Activated T-helper 1 cell treated with anti-CD3 and anti-CD28 coated beads, Interleukin-2, amount 50 U/mL, for 16 hours (primary cell): ENCODE measurements at places on chromosomes 3 and 15.

GRCh38 chr15:47300596-47300995 lies 416.7 kb upstream of the SEMA6D start:
- DNase-seq, result no peak

DNA sequence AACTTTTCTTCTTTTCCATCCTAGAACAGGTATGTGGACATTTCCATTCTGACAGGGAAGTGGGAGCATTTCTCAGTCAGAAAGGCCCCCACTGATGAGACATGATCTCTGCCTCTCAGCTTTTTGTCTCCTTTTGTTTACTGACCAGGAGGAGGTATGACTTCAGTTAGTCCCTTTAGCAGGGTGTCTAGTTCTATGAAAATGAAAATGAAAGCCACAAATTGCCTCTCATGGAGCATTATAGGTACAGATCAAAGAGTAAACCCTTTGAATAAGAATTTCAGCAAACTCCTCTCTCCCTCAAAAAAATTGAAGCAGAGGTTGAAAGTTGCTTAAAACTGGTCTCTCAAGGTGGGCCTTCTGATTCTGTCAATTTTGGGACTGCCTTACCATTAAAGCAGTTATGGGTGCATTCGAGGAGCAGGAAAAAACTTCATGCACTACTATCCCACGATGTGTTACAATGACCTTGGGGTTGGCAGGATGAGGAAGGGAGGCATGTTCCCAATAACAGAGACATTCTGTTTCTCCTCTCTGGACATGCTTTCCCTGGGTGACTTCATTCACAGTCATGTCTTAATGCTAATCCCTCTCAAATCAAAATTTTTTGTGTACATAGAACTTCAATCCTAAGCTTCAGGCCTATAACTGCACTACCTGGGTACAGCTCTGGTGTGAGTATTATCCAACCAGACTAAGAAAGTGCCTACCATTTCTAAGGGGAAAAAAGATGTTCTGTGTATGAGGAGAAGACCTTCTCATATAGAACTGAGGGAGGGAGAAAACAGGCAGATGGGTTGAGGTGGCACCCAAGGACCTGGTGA lies 50.6 kb upstream of the TBC1D23 start:
- DNase-seq, result no peak

GRCh38 chr3:14373753-14374376 lies 28.5 kb upstream of the SLC6A6 start:
- DNase-seq, result no peak

GRCh38 chr3:23383875-23384274 lies 180.7 kb downstream of the UBE2E2 start:
- DNase-seq, result no peak

DNA sequence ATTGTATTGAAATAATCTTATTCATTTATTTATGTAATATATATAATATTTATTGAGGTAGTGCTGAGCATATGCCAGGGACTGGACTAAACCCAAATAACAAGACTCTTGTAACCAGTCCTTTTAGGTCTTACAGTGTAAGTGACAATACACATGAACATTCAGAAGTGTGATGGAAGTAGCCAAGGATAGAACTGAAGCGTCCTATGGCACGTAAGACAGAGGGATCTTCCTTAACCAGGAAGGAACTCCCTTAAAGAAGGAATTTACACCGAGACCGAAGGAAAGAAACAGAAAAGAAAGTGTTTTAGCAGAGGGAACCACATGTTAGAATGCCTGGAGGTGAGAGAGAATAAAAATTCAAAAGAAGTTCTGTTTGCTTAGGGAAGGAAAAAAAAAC lies 23.6 kb upstream of the CLDN1 start:
- DNase-seq, result no peak

GRCh38 chr3:10462641-10463532 lies 42.5 kb downstream of the ATP2B2 start:
- no peak for DNase-seq

- no peak for DNase-seq
Observed at GRCh38 chr15:29272219-29272618, 2.6 kb upstream of the NSMCE3 start.

DNA sequence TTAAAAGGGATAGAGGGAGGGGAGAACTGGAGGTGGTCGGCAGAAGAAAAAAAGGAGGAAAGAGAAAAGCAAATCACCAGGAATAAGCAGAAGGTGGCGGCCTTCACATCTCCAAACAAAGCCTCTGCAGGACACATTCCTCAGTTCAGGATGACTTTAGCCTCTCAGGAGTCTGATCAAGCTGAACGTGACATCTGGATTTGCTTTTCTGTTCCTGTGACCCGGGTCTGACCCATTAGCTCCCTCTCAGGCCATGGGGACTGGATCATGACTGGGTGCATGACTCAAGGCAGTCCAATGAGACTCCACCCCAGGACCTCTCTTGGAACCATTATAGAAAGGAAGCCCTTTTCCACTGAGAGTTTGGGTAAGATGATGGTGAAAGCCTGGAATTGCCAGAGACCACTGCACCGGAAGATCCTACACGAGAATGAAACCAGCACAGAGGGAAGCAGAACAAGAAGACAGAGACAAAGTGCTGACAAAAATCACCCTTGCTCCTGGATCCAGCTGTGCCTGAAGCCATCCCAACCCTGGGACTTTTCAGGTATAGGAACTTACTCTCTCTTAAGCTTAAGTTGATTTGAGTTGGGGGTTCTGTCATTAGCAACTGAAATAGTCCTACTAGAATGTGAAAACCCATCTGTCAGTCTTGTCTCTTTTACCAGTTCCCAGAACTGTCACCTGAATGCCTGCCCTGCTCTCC lies 45.4 kb upstream of the RAD18 start:
- no peak for DNase-seq

GRCh38 chr3:22713936-22714335 lies 489.2 kb upstream of the UBE2E2 start:
- no peak for DNase-seq

DNA sequence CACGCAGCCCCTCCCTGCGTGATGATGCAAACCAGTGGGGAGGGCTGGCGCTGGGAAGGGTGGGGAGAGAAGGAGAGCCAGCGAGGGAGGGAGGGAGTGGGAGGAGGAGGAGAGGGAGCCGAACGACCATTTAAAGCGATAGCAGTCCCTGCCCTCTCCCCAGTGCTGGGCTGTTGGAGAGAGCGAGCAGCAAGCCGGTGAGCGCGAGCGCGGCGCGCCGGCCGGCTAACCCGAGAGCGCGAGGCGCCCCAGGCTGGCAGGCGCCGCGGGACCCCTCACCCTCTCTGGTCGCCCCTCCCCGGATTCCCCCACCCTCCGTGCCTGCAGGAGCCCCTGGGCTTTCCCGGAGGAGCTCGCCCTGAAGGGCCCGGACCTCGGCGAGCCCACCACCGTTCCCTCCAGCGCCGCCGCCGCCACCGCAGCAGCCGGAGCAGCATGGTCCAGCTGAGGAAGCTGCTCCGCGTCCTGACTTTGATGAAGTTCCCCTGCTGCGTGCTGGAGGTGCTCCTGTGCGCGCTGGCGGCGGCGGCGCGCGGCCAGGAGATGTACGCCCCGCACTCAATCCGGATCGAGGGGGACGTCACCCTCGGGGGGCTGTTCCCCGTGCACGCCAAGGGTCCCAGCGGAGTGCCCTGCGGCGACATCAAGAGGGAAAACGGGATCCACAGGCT lies at the start of gene GRM7:
TSS of gene GRM7 (plus strand) at position 162 of the 671 bp plus-strand sequence.
- no peak for DNase-seq

GRCh38 chr3:42557854-42558253 lies 23.9 kb downstream of the SEC22C start:
- no peak for DNase-seq

GRCh38 chr3:187291001-187291511 lies 481 bp downstream of the MASP1 start:
- DNase-seq, result no peak

GRCh38 chr15:96887730-96888129 lies 557.2 kb downstream of the NR2F2 start:
- DNase-seq, result no peak

DNA sequence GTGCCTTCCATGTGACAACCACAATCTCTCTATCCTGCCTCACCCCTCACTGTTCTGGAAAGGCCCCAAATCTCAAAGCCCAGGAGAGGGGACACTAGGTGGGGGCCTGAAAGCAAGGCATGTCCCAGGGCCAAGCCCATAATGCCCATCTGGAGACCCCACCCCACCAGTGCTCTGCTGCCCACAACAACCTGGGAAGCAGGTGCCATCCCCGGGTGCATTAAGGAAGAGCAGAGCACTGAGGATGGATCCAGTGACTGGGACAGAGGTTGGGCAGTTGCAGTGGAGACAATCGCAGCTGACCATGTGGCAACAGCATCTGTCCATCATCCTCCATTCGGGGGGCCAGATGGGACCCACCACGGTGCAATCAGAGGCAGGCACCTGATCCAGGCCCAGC lies 106.2 kb upstream of the PRR20G start:
- no peak for DNase-seq

DNA sequence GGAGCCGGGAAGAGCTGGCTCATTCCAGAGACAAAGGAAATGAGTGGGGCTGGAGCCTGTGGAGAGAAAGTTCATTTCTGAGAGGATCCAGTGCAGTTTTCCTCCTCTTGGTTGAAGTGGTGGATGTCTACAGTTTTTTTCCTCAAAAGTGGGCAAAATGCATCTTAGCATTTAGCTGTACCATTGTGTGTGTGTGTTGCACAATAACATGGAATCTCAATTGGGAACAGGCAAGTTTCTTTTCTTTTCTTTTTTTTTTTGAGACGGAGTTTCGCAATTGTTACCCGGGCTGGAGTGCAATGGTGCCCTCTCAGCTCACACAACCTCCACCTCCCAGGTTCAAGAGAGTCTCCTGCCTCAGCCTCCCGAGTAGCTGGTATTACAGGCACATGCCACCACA lies 101.5 kb upstream of the UBE2E1 start:
- DNase-seq, result no peak

GRCh38 chr3:54600441-54601204 lies 327.2 kb downstream of the LRTM1 start:
- no peak for DNase-seq

DNA sequence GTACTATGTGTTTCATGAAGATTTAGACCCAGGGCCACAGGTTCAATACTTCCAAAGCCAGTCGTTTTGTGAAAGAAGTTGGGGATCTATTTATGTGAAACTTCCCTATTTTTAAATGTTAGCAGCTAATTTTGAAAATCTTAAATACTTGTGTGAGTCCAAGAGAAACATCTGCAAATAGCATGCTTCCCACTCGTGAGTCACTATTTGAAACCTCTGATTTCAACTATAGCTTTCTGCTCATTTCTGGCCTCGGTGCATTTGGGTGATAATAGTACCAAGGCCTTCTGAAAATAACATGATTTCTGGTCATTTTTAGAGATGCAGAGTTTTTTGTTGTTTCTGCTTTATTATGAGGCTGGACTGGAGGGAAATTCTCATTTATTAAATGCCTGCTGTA lies 110.0 kb downstream of the OPA1 start:
- DNase-seq, result no peak

- DNase-seq, result no peak
Observed at GRCh38 chr15:60982249-60982910, 246.7 kb downstream of the RORA start.

DNA sequence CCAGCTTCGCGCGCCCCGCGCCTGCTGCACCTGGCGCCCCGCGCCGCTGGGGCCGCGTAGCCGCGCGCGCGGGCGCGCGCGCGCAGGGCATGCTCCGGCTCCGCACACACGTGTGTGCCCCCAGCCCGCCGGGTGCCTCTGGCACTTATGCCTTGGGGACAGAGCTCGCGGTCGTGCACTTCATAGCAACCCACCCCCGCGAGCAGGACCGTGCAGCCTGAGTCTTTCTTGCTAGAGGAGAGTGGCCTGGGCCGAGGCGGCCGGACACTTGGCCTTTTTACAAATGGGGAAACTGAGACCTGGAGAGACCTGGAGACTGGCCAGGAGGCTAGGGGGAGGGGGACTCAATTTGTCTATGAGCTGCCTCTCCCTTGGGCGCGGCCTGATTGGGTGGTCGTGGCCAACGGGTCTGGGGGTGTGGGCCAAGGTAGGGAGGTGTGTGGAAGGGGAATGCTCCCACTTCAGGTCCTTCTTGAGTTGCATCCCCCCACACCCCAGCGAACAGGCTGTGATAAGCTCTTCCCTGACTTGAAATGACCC lies 562 bp downstream of the NBEAL2 start:
- no peak for DNase-seq

- DNase-seq, result no peak
Observed at GRCh38 chr3:54897028-54897711, 30.7 kb downstream of the LRTM1 start.

DNA sequence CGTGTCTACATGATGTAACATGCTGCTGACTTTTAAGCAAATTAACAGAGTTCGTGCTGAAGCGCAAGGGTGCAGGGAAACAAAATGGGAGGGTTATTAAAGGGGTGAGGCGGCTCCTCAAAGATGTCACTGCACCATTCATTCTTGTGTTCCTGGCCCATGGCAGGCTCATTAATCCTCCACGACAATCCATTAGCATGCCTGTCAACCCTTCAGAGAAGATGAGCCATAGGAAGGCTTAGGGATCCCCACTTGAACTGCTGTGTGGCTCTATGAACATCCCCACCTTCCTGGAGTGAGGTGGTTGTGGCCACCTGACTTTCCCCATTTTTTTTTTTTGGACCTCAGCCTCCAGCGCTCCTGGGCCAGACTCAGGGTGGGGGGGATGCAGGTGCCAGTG lies 45.8 kb downstream of the IGF1R start:
- DNase-seq, result no peak

DNA sequence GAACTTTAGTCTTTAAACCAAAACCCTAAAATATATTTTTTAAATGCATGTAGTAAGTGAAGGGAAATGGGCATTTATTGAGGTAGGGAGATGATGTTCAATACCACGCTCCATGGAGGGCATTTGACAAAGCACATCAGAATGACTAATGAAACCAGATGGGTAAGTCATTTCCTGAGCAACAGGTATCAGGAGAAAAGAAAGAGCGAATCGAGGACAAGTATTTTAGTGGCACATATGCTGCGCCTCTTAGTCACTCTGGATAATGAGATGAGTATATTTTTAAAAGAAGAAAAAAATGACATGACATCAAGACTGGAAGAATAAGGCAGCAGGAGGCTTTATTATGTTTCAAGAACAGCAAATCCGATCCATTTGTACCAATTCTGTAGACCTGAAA lies 129.0 kb upstream of the ARHGEF3 start:
- DNase-seq, result no peak

GRCh38 chr3:79314962-79315361 lies 452.8 kb downstream of the ROBO1 start:
- no peak for DNase-seq

DNA sequence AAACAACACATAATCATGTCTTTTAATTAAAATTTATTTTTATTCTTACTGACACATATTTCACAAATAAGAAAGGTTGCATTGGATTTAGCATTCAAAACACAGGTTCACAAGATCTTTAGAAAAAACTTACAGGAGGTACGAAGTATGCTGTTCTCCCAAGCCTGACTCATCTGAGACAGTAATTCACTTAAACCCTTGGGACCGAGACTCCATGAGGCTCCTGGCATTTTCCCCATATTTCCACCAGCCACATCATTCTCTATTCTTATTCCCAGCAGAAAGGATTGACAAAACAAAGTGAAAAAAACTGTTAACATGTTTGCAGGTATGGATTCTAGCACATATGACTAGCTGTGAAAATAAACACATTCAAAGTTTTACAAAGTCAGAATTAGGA lies 52.6 kb downstream of the CNTN3 start:
- no peak for DNase-seq

DNA sequence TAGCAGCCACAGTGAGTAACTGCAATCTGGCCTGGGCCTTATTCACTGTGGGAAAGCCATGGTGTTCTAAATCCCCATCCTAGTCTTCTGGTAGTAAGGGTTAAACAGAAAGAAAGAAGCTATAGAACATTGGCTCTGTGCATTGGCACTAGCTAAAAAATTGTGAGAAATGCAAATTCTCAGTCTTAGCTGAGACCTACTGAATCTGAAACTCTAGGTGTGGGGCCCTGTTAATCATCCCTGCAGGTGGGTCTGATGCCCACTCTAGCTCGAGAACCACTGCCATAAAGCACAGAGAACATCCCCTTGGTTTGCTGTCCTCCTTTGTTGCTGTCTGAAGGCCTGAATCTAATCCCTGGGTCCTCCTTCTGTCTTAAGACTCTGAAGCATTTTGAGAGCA lies 59.3 kb downstream of the MEIS2 start:
- DNase-seq, result no peak
